Stimulated activated CD8-positive, alpha-beta memory T cell treated with anti-CD3 and anti-CD28 coated beads, Interleukin-4, amount 100 ng/mL, for 24 hours (primary cell): ENCODE measurements at places on chromosomes 1 and 21.
A peak's percentile ranks its signal among the peaks of the same experiment; 100 is the strongest.

- no peak for DNase-seq
These were observed 19.7 kb downstream of the NFIA start for GRCh38 chr1:61102041-61102440.

GRCh38 chr1:57329001-57329527 is 94.8 kb downstream of the DAB1 start:
- no peak for DNase-seq

DNA sequence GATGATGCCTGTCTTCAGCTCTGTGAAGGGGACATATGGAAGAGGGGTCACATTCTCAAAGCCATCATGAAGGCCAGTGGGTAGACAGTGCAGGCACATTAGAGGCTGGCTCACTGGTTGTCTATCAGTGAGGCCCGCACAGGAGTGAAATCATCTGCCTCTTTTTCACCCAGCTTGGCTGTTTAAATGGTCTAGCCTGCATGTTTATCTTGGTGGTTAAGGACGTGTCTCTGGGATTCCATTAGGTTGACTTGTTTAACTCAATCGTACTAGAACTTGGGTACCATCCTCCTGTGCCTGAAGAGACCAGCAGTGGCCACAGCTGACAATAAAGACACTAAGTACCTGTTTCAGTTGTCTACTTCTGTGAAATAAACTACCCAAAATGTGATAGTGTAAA is 219.3 kb downstream of the PLPP3 start:
- DNase-seq = no peak

GRCh38 chr1:95068956-95069709 is 3.6 kb downstream of the ALG14 start:
- no peak for DNase-seq

- no peak for DNase-seq
These were observed 43.3 kb upstream of the LPAR3 start for GRCh38 chr1:84936116-84936810.

DNA sequence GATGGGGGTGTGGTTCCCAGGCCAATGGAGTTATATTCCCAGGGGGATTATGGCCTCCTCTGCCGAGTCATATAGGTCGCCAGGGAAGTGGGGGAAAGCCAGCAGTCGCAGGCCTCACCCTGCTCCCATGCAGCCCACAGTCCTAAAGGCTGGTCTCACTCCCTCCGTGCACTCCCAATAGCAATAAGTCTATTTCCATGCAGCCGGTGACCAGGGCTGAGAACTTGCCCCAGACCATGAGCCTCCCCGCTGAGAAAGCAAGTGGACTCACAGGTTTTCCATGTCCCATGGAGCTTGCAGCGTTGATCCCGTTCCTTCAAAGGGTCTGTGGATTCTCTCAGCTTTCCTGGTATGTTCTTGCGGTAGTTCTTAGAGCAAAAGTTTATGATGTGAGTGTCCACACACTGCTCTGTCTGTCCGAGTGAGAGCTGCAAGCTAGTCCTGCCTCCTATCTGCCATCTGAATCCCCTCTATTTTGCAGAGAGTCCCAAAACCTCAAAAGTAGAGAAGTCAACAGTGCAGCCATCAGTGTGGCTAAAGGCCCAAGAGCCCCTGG is 81.7 kb upstream of the TMPRSS2 start:
- DNase-seq = no peak

- no peak for DNase-seq
These were observed 44.5 kb upstream of the ENAH start for GRCh38 chr1:225697428-225697827.

DNA sequence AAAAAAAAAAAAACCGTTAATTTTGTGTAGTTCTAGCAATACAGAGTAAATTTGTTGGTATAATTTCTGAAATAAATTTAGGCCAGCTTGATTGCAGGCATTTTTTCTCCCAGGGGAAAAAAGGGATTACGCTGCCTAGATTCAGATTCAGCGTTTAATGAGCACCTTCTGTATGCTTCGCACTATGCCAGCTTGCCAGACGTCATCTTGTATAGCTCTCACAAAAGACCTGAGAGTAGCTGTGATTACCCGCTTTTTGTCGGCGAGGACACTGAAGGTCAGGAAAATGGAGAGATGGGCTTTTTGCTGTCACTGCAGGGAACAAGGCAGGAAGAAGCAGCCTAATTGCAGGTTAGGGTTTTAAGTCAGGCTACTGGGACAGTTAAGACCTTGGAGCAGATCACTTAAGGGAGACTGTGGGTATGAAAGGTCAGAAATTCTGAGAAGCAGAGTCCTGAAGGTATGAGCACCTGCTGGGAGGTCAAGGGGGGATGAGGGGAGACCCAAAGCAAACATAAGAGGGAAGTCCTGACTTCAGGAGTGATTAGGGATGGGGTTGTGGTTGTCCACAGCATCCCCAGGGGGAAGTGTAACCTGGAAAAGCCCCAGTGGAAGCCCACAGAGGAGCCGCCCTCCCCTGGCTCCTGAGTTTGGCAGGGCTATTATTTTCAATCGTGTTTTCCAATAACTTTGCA is 39.0 kb downstream of the TMCC2 start:
- DNase-seq = no peak

DNA sequence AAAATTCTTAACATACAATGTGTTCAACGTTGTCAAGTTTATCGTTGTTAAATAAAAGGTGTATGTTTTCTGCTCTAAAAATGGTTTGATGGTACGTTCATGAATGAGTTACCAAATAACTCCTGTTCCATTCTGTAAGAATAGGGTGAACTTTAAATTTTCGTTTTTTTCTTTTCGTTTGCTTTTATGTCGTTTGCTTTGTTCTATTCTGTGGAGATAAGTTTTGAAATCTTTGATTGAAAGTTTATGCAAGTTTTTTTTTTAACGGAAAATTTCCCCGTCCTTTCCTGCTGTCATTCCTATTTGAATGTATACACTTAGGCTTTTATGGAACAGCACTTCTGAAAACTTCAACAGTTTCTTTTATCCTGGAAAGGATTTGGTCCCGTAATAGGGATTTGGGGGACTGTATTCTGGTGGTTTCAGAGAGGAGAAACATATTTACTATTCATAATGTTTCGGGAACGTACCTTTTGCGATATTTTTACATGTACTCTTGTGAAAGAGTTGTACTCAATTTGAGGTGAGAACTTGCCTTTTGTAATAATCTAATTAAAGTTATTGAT is 1.7 kb downstream of the DR1 start:
- DNase-seq = no peak

GRCh38 chr1:117388328-117388727 is 21.1 kb downstream of the MAN1A2 start:
- no peak for DNase-seq

DNA sequence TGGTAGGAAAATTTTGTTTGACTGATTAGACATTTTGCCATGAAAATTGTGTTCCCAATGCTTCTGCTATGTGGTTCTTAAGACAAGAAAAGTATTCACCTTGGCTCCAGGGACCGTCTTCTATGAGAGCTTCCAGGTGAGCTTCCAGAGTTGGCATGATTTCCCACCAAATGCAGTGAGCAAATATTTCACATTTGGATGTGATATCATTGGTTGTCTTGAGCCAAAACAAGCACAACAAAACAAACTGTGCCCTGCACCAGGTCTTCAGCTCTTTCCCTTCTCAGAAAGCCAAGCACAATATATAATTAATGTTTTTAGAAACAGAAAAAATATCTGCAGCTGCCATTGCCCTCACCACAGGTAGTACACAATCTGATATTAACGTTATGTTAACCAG is 1009.0 kb downstream of the PLA2G4A start:
- DNase-seq = no peak

GRCh38 chr1:21764615-21765423 is 18.1 kb downstream of the USP48 start:
- DNase-seq = no peak

- no peak for DNase-seq
These were observed 113.0 kb upstream of the GADD45A start for GRCh38 chr1:67571901-67572593.

- DNase-seq = no peak
These were observed 20.5 kb upstream of the RNF186 start for GRCh38 chr1:19835578-19835977.

DNA sequence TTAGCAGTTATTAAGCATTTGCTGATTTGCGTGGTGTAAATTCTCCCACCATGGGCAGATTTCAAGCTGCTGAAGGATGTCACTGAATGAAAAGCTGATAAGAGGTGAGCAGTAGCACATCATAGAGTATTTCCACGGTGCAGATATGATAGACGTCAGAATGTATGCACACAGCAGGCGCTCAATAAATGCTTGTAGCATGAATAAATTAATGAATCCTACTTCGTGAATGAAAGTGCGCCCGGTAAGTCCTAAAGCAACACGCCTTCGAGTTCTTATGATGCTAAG is 510 bp upstream of the UBIAD1 start:
- no peak for DNase-seq

DNA sequence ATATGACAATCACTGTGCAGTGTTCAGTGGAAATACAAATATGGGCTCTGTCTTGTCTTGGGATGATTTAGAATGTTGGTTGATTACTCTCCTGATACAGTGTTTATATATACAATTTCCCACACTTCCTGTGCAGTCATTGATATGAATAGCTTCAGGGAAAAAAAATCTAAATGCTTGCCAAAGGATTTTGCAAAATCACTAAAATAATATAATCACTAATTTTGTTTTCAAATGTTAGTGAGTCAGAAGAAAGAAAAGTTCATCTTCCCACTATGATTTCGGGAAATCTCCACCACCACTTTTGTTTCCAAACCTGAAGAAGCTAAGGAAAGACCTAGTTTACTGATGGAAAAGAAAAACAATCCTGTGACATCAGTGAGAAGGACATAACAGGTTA is 32.1 kb upstream of the CHRM3 start:
- DNase-seq = no peak

DNA sequence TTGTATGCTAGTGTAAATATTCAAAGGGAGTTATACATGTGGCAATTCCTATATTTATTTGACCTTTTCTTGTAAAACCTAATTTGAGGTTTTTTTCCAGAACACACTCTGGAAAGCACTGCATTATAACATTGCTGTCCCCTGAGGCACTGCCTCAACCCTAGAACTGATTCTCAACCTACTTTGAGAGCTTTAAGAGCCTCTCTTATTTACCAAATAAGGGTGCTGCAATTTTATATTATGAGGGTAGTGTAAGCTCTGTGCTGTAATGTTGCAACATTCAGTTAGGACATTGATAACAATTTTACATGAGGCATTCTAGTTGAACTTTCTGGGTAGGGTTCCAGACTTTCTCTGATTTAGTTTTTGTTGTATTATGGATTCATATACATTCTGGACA is 302.2 kb upstream of the DEPDC1 start:
- no peak for DNase-seq

- no peak for DNase-seq
These were observed 11.3 kb upstream of the RIPK4 start for GRCh38 chr21:41777951-41778815.

DNA sequence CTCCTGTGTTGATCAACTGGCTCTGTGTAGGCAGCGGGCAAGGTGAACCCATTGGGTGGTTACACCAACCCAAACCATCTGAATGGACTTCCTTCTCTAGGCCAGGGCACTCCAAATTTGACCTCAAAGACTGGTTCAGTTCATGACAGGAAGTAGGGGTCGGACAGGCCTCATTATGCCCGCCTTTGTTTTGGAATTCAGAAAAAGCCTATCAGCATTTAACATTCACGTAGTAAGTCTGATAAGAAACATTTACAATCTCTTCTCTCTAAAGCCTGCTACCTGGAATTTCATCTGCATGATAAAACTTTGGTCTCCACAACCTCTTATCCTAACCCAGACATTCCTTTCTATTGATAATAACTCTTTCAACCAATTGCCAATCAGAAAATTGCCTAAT is 97.1 kb upstream of the ETV3 start:
- no peak for DNase-seq

DNA sequence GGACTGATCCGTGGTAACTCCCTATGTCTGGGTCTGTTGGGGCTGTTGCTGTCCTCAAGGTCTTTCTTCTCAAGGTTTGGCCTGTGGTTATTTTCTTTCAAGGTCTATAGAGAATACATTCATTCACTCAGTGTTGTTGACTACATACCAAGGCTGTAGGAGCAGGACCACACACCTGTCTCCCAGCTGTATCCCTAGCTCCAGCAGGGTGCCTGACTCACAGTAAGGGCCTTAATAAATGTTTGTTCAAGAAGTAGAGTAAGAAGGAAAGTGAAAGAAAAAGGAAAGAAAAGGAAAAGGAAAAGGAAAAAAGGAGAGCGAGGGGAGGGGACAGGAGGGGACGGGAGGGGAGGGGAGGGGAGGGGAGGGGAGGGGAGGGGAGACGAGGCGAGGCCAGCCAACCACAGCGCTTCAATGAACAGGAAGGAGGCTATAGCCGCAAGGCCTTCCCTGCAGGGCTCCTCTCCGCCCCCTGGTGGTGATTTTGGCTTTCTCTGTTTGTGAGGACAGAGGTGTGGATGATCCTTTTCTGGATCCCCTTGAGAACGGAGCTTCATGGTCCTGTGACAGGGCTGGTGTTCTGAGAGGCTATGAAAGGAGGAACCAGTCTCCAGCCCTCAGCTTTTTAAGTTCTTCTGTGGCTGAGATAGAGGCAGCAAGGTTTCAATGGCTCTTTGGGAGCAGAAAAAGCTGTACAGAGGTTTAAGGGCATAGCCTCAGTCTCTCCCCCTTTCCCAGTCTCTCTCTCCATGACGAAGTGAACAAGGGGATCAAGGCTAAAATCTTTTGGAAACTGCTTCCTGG is 30.6 kb upstream of the LCE5A start:
- peak; percentile 58 for DNase-seq

GRCh38 chr1:229757226-229757625 is 131.2 kb downstream of the URB2 start:
- DNase-seq = no peak

- no peak for DNase-seq
These were observed 81.0 kb downstream of the RPS6KC1 start for GRCh38 chr1:213131851-213132655.

- peak; percentile 29 for DNase-seq
These were observed 570 bp upstream of the NPR1 start for GRCh38 chr1:153677718-153678518.

- DNase-seq = no peak
These were observed 28.5 kb downstream of the TEX35 start for GRCh38 chr1:178541379-178541778.

DNA sequence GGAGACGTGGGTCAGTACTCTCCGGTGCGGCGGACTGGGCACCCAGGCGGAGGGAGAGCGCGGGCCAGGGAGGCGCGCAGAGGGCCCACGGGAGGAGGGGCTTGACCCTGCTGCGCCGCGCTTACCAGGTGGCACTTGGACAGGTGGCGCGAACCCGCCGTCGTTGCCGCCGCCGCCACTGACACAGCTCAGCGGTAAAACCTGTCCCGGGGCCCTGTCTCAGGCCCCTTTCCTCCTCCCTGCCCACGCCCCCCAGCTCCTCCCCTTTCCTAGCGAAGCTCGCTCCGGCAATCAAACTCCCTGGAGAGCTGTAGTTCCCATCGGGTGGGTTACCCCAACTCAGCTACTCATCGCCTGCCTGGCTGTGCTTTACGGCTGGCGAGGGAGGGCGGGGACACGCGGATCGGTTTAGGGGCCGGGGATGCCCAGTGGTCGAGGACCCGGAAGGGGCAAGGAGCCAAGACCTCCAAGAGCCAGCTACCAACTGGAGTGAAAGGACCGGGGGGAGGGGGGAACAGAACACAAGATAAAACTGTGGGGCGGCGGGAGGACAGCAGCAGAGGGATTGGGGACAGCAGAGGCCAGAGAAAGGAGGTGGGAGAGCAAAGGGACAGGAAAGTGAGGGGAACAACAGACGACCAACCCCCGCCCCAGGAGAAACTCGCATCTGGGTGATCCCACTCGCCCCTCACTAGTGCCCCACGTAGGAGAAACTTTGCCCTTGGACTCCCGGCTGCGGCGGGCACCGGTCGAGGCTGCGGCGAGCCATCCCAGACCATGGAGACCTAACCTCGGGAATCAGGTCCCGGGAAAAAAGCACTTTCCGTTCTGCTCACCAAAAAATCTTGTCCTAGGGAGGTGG is 2.9 kb downstream of the GFI1 start:
- DNase-seq = peak; percentile 71

- DNase-seq = no peak
These were observed 107.4 kb upstream of the COA6 start for GRCh38 chr1:234265861-234266260.
